ENCODE measurements at places on chromosomes 11 and 22.

DNA sequence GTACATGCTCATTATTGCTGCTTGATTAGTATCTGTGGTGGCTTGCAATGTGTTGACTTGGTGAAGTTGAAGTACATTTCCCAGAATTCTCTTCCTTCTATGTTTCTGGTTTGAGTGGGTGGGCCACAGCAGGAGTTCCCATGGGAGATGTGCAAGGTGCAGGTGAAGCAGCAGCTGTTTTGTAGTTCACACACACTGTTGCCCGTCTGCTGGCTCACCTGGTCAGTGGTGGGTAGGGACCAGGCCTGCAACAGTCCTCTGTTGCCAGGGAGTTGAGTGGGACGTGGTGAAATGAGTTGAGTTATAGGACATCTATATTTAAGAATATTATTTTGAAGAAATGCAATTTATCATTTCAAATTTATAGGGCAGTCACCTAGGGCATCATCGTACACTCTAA, 417.4 kb downstream of the TMEM135 start:
- no peak for DNase-seq

GRCh38 chr11:104594228-104594958, 303.9 kb downstream of the CASP12 start:
- no peak for DNase-seq

- no peak for DNase-seq
Measured at GRCh38 chr11:16791191-16791961, 52.9 kb downstream of the C11orf58 start.

DNA sequence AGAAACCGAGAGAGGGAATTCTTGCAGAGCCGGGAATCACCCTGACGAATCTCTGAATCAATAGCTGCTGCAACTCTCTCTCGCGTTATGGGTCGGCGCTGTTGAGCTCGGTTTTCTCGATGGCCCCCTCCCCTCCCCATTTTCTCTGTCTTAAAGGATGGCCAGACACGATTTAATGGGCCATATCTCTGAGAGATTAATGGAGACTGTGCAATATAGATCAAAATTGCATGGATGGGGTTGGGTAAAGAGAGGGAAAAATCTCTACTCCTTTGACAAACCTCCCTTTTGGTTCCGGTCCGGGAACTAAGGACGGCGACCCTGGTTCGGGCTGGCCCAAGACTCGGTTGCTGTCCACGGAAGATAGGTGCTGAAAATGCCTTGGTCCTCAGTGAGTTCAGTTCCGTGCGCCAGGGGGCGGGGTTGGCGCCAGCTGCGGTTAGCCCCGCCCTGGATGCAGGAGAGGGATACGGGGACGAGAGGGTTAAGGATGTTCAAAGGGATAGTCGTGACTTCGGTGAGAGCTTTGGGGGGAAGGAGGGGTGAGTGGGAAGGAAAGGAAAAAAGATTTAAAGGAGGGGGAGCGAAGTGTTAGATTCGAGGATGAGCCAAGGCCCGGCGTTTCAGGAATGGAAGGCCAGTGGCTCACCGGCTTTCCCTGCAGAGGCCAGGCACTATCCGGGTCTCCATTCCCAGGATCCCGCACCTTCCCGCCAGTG, 103.6 kb upstream of the HSD17B12 start:
- DNase-seq, result no peak

Data from NCI-H1092 (cell line).